ENCODE measurements at places on chromosomes 11 and 22. TPM values are rescaled to one million over a fixed set of nuclear protein-coding genes. Genes with fewer than 3 reads are reported as not detected.

GRCh38 chr11:64746486-64746885, 2.5 kb upstream of the RASGRP2 start:
- H3K4me1 ChIP-seq = peaks cover 43% of the 10 kb centered on the region
- H3K36me3 ChIP-seq = no peaks in the 10 kb centered on the region
- H3K27me3 ChIP-seq = peaks cover 9% of the 10 kb centered on the region
- DNase-seq = no peak
- no peak overlapping the region for H3K4me3 ChIP-seq

- no peak overlapping the region for H3K4me3 ChIP-seq
- H3K27ac ChIP-seq = peak overlapping the region; percentile 81
- DNase-seq = no peak
- peaks cover 4% of the 10 kb centered on the region for H3K4me1 ChIP-seq
- H3K36me3 ChIP-seq = no peaks in the 10 kb centered on the region
Observed at GRCh38 chr11:112160091-112160848, 3.6 kb downstream of the IL18 start.

DNA sequence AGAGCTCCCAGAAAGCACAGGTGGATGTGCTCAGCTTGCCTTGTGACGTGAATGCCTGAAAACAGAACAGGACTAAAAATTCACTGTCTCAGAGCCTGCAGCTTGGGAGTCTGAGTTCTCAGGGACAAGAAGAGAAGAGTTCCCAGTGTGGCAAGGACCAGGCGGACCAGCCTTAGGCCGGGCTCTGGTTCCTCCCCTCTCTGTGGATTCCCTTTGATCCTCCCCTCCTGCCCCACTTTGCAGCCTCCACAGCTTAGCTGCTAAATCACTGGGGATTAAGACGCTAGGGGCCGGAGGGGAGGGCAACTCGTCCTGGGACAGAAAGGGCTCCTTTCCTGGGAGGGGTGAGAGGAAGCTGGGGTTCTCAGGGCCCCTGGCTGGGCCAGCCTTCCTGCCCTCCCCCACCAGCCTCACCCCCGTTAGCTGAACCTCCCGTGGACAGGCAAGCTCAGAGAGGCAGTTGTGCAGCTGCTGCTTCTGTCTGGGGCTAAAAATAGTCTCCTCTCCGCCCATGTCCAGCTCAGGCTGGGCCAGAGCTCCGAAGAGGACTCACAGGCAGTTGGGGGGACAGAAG, 29.9 kb upstream of the JAM3 start:
- H3K36me3 ChIP-seq = no peaks in the 10 kb centered on the region
- peaks cover 27% of the 10 kb centered on the region for H3K4me1 ChIP-seq
- H3K27ac ChIP-seq = no peak overlapping the region
- DNase-seq = no peak
- H3K4me3 ChIP-seq = no peak overlapping the region

- H3K27ac ChIP-seq = peak overlapping the region; percentile 92
- no peaks in the 10 kb centered on the region for H3K36me3 ChIP-seq
- peaks cover 68% of the 10 kb centered on the region for H3K4me1 ChIP-seq
- peaks cover 5% of the 10 kb centered on the region for H3K27me3 ChIP-seq
- DNase-seq = no peak
Observed at GRCh38 chr11:94769880-94770279, 1.7 kb downstream of the AMOTL1 start.

GRCh38 chr11:113615773-113616172, 90.3 kb downstream of the TMPRSS5 start:
- DNase-seq = no peak
- H3K27ac ChIP-seq = no peak overlapping the region
- H3K27me3 ChIP-seq = no peaks in the 10 kb centered on the region
- no peak overlapping the region for H3K4me3 ChIP-seq
- no peaks in the 10 kb centered on the region for H3K36me3 ChIP-seq

DNA sequence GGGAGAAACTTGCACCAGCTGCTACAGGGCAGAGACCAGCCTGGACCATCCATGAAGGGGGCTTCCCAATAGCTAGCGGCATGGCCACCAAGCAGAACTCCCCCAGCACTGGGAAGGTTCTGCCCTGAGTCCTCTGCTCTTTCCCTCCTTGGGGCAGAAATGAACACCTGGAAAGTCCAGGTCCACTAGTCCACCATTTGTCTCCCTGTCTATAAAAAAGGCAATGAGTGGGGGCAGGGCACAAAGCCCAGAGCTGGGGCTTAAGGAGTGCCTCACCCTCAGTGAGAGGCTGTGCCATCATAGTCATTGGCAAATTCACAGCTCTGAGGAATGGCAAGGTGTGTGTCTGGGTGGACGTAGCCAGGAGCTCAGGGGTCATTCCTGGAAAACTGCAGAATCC, 420.3 kb downstream of the SOX6 start:
- H3K27me3 ChIP-seq = no peaks in the 10 kb centered on the region
- DNase-seq = no peak
- H3K4me1 ChIP-seq = no peaks in the 10 kb centered on the region
- no peak overlapping the region for H3K4me3 ChIP-seq

DNA sequence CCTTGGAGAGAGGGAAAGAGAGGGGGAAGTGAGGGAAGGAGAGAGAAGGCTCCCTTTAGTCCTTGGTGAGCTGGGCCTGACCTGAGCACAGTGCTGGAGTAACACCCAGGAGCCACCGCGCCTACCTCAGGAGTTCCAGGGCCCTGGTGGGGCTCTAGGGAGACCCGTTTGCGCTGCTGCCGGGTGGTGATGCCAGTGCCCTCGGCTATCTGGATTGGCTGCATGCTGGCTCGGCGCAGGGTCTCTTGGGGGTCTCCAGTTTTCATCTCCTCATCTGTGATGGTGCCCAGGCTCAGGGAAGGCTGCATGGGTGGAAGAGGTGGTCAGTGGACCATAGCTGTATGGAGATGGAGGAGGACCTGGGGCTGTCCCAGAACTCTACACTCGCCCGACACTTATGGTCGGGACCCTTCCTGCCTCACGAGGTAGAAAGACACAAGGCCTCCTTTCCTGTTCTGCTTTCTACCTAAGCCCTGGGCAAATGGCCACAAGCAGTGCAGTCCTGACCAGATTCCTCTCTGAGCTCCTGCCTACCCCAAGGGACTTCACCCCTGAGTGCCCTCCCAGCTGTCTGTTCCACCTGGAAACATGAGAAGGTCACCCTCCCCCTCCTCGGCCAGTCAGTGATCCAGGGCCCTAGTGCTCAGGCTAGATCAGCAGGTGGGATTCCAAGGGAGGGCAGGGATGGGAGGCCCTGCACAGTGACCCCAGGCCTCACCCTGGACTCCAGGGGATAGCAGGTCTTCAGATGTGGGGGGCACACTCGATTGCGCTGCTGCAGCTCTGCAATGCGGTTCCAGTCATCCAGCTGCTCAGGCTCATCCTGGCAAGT, 6.0 kb downstream of the IL18BP start:
- no peak for DNase-seq
- H3K27me3 ChIP-seq = no peaks in the 10 kb centered on the region
- no peak overlapping the region for H3K27ac ChIP-seq
- H3K36me3 ChIP-seq = peaks cover 77% of the 10 kb centered on the region
- no peak overlapping the region for H3K4me3 ChIP-seq

DNA sequence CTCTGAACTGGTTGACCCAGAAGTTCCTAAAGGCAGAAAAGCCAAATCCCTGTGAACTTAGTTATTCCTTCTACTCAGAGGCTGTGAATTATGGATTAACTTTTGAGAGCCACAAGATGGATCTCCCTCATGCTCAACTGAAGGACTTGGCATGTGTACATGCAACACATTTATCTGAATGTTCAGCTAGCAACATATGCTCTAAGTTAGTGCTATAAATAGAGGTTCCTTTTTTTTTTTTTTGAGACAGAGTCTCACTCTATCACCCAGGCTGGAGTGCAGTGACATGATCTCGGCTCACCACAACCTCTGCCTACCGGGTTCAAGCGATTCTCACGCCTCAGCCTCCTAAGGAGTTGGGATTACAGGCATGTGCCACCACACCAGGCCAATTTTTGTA, 40.1 kb downstream of the EIF4ENIF1 start:
- H3K27me3 ChIP-seq = no peaks in the 10 kb centered on the region
- no peak overlapping the region for H3K27ac ChIP-seq
- no peak overlapping the region for H3K4me3 ChIP-seq
- peaks cover 27% of the 10 kb centered on the region for H3K36me3 ChIP-seq
- H3K4me1 ChIP-seq = no peaks in the 10 kb centered on the region
- DNase-seq = no peak

DNA sequence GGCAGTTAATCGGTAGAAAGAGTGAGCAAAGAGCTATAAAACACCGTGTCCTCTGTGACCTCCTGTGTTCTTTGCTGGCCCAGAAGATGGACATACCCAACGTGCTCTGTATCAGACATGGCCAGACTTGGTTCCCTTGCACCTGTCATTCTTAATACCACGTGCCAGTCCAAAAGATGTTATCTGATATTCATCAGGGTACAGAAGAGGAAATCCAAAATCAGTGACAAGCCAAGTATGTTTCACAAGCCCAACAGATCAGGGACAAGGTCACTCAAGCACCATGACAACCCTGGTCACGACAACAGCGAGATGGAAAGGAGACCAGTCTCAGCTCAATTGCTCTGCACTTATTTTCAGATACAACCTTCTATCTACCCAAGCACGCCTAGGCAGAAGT, 3.4 kb downstream of the LRP4 start:
- peaks cover 39% of the 10 kb centered on the region for H3K4me1 ChIP-seq
- H3K36me3 ChIP-seq = no peaks in the 10 kb centered on the region
- H3K4me3 ChIP-seq = no peak overlapping the region

DNA sequence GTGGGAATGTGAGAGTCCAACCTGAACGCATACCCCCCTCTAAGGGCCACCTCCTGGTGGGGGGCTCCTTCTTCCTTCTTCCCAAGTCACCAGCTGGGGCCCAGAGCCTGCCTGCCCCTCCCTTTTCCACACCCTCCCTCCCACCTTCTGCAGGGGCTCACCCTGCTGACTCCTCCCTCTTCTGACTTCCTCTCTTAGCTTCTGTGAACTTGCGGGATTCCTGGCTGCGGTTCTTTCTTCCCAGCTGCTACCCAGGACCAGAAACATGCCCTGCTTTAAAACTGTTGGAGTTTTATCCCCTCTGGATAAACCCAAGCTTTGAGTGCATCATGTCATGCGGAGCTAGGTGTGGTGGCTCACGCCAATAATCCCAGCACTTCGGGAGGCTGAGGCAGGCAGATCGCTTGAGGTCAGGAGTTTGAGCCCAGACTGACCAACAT, 10.2 kb downstream of the LRRC74B start:
- no peaks in the 10 kb centered on the region for H3K27me3 ChIP-seq
- no peaks in the 10 kb centered on the region for H3K4me1 ChIP-seq
- no peak overlapping the region for H3K4me3 ChIP-seq
- DNase-seq = no peak

- H3K4me3 ChIP-seq = no peak overlapping the region
- H3K4me1 ChIP-seq = peaks cover 43% of the 10 kb centered on the region
- no peaks in the 10 kb centered on the region for H3K27me3 ChIP-seq
- peak; percentile 69 for DNase-seq
Observed at GRCh38 chr11:69449320-69450063, 32.0 kb upstream of the LINC01488 start.

- DNase-seq = no peak
- H3K36me3 ChIP-seq = no peaks in the 10 kb centered on the region
- H3K4me3 ChIP-seq = no peak overlapping the region
- no peaks in the 10 kb centered on the region for H3K4me1 ChIP-seq
- no peaks in the 10 kb centered on the region for H3K27me3 ChIP-seq
Observed at GRCh38 chr11:27058456-27058855, 17.8 kb downstream of the BBOX1 start.

The CREB3L1 gene
- 26.6 TPM for total RNA-seq

The IGSF9B gene
- total RNA-seq = 11.4 TPM

The MMP27 gene
- not detected for total RNA-seq

The TREH gene
- not detected for total RNA-seq

The DSCAML1 gene
- total RNA-seq = 0.89 TPM

Measured in upper lobe of left lung (tissue), 6 donors.